Activated CD4-positive, alpha-beta memory T cell treated with anti-CD3 and anti-CD28 coated beads, Interleukin-2, amount 10 ng/mL, durations not matched to agents 7 days and 5 days (primary cell): ENCODE measurements at places on chromosomes 13 and 19. TPM values are rescaled to one million over a fixed set of nuclear protein-coding genes. Genes with fewer than 3 reads are reported as not detected.

The ATXN8OS gene
- total RNA-seq = not detected

The TEX29 gene
- total RNA-seq = 0.73 TPM

The GPC6 gene
- not detected for total RNA-seq

The COX6B2 gene
- 0.83 TPM for total RNA-seq

The ADGRE2 gene
- 0.73 TPM for total RNA-seq

The ZSCAN4 gene
- not detected for total RNA-seq

The ATP4B gene
- not detected for total RNA-seq

The CPB2 gene
- total RNA-seq = not detected

The BRCA2 gene
- 18.3 TPM for total RNA-seq

The PGLYRP2 gene
- 0.08 TPM for total RNA-seq

The SGCG gene
- total RNA-seq = not detected

The KIR3DL2 gene
- total RNA-seq = 1.1 TPM

The PALM gene
- total RNA-seq = not detected

The LILRB4 gene
- not detected for total RNA-seq

The FXYD7 gene
- 8.8 TPM for total RNA-seq

The KHSRP gene
- total RNA-seq = 246 TPM
